Activated naive CD4-positive, alpha-beta T cell treated with anti-CD3 and anti-CD28 coated beads, Interleukin-2, amount 50 U/mL, for 72 hours (primary cell): ENCODE measurements at places on chromosomes 3 and 15.
A peak's percentile ranks its signal among the peaks of the same experiment; 100 is the strongest.

- peak; percentile 84 for DNase-seq
Measured at GRCh38 chr3:48989796-48990635, at the start of gene P4HTM. Gene P4HTM, plus strand, starts transcription at chr3:48990241. Its CDS starts 16 bp downstream, at chr3:48990257.

DNA sequence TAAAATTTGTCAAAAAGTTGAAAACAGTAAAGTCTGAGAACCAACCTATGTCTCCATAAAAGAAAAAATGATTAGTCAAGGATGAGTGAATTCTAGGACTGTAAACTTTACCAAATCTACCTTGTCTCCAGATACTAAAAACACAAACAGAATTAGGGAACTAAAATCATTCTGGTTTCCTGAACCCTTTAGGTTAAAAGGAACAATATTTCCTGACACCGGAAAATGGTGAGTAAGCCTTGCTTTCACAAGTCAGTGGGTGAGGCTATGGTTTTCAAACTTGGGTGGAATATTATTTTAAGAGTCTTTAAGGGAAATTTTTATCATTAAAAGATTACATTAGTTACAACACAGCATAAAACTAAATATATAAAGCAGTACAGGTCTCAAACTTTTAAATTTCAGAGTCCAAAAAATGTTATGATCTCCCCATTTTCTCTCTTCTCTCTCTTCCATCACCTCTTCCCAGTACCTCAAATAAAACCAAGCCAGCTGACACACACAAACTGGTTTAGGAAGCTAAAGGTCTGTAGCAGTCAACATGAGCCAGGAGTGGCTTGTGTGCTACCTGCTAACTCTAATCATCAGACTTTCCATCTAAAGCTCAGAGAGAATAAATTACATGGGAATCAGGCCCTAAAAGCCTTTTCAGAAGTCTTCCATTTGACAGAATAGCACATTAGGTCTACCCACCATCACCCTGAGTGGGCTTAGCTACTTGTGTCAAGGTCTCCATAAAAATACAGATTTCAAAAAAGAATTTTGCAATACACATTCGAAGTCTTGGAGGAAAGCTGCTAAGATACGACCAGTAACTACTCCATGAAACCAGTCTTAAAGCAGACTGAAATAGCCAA lies 2.2 kb downstream of the SLC12A6 start:
- DNase-seq, result no peak

DNA sequence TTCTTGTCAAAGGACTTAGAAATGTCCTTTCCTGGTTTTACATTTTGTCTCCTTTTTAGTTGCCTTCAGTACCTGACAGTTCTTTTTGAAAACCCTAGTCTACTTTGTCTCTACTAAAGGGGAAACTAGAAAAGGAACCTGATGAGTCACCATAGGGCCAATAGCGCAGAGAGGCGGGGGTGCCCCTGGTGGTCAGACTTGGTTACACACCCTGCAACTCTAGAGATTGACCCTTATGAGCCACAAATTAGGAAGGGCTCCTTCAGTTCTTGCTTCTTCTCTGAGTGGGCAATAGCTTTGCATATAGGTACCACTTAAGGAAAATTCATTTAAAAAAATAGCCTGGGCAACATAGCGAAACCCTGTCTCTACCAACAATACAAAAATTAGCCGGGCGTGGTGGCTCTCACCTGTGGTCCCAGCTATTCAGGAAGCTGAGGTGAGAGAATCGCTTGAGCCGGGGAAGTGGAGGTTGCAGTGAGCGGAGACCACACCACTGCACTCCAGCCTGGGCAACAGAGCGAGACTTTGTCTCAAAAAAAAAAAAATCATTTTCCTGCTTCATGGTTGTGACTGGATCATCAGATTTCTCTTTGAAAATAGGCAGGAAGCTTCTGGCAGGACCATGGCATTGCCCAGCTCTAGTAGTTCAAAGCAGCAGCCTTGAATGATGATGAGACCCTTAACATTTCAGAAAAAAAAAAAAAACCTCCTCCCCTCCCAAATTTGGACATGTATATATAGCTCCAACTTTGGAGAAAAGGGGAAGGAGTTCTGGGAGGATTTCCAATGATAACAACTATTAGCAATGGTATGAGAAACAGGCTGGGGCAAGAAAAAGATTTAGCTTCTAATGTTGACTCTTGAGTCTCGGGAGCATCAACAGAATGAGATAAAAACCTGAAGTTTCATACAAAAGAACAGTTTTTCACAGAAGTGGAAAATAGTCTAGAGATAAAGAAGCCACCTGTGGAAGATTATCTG lies 45.2 kb upstream of the RASA2 start:
- peak; percentile 77 for DNase-seq

DNA sequence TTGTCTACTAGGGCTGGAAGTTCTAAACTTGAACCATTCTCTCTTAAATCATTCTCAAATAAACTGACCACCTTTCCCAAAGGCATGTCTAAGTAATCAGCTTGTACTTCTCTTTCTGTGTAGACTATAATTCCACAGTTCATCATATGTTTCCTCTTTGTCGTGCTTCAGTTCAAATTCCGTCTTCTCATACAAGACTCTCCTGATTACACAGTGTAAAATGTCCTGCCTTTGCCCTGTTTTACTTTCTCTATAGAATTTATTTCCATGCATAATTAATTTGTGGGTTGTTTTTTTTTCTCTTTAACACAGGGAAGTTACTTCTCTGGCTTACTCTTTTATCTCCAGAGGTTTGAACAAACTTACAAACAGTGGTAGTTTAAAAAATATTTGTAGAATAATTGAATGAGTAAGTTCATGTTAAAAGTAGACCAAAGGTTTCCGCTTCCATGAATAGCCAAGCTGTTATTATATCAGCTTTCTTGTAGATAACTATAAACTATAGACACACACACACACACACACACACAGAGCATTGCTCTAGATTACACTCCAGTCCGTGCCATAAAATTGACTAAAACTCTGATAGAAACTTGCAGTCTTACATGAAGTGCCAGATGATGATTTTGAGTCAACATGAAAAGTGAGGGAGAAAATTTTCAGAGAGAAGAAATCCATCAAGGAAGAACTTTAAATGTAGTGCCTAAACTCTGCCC lies 119.0 kb downstream of the SUCNR1 start:
- DNase-seq, result no peak

DNA sequence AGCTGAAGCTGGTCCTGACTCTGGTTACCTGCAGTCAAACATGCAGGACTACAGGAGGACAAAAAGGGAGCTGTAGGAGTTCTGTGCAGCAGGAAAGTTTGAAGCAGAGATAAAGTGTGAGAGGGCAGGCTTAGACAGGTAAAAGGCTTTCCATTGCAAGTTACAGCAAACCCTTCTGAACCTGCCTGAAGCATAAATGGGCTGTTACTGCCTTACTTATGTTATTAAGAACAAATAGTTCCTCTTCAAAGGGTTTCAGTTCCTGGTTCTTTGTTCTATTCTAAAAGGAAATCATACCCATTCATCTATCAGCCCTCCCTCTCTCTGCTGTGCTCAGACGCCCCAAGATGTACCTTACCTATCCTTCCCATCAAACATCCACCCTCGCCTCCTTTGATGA lies 52.4 kb upstream of the CACNA2D3 start:
- no peak for DNase-seq

DNA sequence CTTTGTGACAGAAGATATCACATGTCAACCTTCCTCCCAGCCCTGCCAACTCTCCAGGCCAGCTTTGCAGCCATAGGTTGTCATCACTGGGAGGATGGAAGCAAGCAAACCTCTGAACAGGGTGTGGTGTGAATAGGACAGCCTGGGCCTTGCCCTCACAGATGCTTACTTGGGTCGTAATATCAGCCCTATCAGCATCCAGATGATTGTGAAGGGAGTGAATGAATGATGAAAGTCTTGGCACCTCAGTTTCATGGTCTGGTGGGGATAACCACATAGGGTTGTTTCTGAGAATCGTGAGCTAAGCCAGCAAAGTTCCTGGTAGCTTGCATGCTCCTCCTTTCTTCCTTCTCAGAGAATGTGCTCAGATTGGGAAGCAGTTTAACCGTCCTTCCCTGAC lies 55.1 kb upstream of the POLR2M start:
- DNase-seq, result no peak

DNA sequence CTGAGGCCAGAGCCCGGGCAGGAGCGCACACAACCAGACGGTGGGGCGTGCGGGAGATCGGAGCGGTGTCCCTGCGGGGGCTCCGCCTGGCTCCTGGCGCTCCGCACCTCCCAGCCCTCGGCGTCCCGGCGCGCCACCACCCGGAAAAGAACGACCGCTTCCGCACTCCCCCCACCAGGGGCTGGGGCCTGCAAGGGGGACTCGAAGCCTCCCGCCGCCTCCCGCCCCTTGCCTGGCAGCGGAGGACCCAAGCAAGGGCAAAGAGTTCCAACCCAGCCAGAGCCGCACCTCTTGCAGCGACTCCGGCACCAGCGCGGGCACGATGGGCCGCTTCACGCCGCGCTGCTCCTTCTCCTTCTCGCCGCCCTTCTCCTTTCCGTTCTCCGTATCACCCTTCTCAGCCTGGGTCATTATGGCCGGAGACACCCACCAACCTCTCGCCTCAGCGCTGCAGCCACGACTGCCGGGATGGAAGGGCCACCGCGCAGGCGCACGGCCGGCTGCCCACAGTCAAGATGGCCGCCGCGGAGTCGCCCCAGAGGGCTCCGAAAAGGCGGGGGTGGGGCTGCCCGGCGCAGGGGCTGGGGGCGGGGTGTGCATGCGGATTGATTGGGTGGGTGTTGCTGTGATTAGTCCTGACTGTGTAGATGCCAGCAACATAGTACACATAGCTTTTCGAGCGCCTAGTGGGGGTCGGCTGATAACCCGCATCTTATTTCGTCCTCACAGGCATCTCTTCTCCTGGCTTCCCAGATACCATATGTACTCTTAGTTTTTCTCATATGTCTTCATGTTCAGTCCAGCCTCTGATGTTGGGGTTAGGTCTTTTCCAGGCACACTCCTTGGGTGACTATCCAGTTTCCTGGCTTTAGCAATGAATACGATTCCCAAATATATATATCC lies at the start of gene ACTR8:
TSS of gene ACTR8 (minus strand) at position 462 of the 903 bp plus-strand sequence. CDS start at position 411, 51 bp downstream.
- peak; percentile 86 for DNase-seq

- DNase-seq, result no peak
Measured at GRCh38 chr15:75198560-75199356, 2.9 kb upstream of the C15orf39 start.

DNA sequence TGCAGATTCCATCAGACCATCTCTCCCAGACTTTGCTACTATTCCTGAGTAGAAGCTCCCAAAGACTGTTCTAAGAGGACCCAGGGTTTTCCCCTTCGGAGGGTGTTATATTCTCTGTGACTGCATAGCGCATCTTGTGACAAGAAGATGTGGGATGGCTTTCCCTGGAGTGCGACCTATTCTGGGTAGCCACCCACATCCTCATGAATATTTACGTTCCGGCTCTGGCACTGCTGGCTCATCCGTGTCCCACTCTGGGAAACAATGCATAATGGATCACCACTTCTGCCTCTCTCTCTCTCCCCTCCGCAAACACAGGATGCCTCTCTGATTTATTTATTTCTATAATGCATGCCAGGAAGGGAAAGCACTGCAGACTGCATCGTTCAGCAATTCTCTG lies 166.1 kb downstream of the PYDC2 start:
- DNase-seq, result no peak

- DNase-seq, result no peak
Measured at GRCh38 chr15:88239594-88239993, 16.9 kb downstream of the NTRK3 start.

DNA sequence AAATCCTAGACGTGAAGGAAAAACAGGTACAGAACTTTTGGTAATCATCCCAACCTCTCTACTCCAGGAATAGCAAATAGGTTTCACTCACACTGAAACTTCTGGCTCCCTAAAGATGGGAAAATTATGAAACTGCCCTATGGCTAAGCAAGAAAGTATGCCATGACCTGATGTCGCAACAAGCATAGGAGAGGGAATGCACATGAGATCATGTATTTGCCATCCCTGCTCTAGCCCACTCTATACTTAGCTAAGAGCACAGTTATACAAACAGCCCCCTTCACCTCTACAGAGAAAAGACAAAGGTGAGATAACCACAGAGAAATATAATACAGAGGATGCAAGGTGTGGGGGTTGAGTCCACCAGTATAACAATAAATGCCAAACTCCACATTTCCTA lies 102.7 kb downstream of the TBC1D5 start:
- no peak for DNase-seq

GRCh38 chr3:66038384-66038725 lies 363 bp downstream of the MAGI1 start:
- no peak for DNase-seq

- DNase-seq, result peak; percentile 68
Measured at GRCh38 chr15:78264304-78265136, at the start of gene DNAJA4. Gene DNAJA4, plus strand, starts transcription at chr15:78264562. Its CDS starts 202 bp downstream, at chr15:78264764.

- no peak for DNase-seq
Measured at GRCh38 chr3:50294492-50295403, 2.5 kb upstream of the IFRD2 start.

GRCh38 chr15:81895723-81896122 lies 150.1 kb downstream of the MEX3B start:
- no peak for DNase-seq

- peak; percentile 67 for DNase-seq
Measured at GRCh38 chr15:58066042-58066867, 744 bp upstream of the ALDH1A2 start.

- DNase-seq, result no peak
Measured at GRCh38 chr15:43968551-43968950, 141.7 kb downstream of the WDR76 start.

DNA sequence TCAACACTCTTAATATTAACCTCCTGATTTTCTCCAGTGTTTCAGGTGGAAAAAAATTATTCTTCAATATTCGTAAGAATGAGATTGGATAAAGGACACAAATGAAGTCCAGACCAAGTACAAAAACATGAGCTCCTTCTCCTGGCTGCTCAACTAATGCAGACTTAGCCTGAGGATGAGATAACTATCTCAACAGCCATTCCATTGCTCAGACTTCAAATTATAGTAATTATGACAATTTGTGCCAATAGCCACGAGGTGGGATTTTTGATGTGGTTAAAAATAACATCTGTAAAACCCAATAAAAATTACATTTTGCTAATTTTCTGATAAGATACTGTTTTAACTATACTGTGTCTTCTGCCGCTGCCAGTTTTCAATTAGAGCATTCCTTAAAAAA lies 323.6 kb downstream of the SOX2 start:
- DNase-seq, result no peak

- no peak for DNase-seq
Measured at GRCh38 chr3:62211675-62212429, 161.5 kb downstream of the FEZF2 start.

- no peak for DNase-seq
Measured at GRCh38 chr3:17166369-17166768, 281.6 kb downstream of the PLCL2 start.

DNA sequence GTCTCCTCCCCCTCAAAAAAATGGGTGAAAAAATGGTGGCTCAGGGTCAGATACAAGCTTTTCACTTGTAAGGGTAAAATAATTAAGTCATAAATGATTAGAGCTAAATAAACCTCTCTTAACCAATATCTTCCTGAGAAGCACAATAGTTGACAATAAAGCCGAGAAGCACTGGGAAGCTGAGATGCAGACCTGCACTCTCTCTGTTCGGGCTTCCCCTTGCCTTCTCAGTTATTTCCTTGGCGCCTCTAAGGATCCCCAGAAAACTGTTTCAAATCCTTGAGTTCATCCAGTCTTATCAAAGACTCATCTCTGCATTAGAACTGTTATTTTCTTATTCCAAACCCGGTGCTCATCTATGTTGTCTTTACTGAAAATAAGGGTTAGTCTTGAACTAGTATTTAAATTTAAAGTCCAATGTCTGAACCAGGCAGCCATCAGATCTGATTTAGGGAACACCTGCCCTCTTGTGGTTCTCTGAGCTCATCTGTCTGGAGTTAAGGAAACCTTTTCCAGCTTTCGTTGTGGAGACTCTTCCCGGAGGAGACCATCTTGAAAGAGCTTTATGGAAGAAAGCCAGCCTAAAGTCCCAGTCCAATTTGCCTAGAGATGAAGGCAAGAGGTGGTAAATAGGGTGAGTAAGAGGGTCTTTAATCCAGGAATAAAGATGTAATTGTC lies 256.4 kb upstream of the MCTP2 start:
- DNase-seq, result no peak

- DNase-seq, result no peak
Measured at GRCh38 chr3:11307830-11308432, 35.7 kb downstream of the ATG7 start.
